ENCODE measurements at places on chromosomes 11 and 22. TPM values are rescaled to one million over a fixed set of nuclear protein-coding genes. Genes with fewer than 3 reads are reported as not detected.
A peak's percentile ranks its signal among the peaks of the same experiment; 100 is the strongest.

DNA sequence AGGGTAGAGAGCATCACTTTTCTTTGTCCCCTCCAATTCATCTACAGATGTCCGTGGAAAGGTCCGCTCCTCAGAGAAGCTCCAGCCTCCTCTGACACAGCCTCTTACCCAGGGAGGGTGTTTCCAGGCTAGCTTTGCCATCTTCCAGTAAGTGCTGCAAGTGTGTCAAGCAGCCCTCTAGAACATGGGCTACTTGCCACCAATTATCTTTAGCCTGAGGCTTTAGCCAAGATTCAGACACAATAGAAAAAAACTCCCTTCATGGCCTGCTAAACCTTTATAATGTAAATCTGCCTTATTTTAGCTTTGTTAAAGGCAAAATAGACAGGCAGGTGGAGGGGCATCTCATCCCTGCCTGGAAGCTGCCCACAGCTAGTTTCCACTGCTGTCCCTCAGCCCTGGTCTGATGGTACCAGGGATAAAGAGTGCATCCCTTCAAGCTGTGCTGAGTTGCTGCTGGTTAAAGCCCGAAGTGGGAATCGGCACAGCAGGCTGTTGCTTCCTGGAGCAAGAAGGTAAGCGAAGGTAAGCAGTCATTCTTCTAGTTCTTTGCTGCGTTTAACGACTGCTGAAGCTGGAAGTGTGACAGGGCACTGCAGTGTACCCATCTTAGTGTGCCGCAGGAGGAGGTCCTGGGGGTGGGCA, 190.1 kb upstream of the E2F8 start:
- H3K27ac ChIP-seq = no peak overlapping the region
- H3K4me3 ChIP-seq = no peak overlapping the region
- no peaks in the 10 kb centered on the region for H3K36me3 ChIP-seq

GRCh38 chr22:41240377-41241132, at the start of gene CHADL:
Gene CHADL (minus strand): TSS chr22:41240931. CDS start chr22:41240881, 50 bp downstream.
- no peak within 1 kb of the TSS for H3K27ac ChIP-seq
- H3K4me1 ChIP-seq = peaks cover 26% of the 10 kb centered on the region
- H3K27me3 ChIP-seq = no peaks in the 10 kb centered on the region
- no peak for DNase-seq

DNA sequence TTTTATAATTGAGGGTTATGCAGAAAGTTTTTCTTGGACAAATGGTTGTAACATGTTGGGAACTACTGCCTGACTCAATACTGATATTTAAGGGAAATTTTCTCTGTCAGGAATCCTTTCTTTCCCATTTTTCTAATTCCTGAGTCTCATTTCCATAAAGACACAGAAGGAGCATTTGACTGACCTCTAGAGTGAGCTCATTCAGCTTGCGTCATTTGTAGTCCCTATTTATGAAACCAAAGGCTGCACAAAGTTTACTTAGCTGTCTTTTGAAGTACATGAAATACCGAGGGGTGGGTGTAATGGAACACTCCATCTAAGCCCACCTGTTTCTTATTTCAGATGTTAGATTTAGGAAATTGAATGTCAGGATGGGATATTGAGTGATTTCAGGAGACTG, 359.5 kb upstream of the C11orf87 start:
- no peaks in the 10 kb centered on the region for H3K4me1 ChIP-seq
- no peak overlapping the region for H3K4me3 ChIP-seq
- no peak overlapping the region for H3K27ac ChIP-seq
- DNase-seq = no peak

GRCh38 chr11:46338988-46339666, 8.1 kb upstream of the DGKZ start:
- no peaks in the 10 kb centered on the region for H3K36me3 ChIP-seq
- H3K27ac ChIP-seq = no peak overlapping the region

DNA sequence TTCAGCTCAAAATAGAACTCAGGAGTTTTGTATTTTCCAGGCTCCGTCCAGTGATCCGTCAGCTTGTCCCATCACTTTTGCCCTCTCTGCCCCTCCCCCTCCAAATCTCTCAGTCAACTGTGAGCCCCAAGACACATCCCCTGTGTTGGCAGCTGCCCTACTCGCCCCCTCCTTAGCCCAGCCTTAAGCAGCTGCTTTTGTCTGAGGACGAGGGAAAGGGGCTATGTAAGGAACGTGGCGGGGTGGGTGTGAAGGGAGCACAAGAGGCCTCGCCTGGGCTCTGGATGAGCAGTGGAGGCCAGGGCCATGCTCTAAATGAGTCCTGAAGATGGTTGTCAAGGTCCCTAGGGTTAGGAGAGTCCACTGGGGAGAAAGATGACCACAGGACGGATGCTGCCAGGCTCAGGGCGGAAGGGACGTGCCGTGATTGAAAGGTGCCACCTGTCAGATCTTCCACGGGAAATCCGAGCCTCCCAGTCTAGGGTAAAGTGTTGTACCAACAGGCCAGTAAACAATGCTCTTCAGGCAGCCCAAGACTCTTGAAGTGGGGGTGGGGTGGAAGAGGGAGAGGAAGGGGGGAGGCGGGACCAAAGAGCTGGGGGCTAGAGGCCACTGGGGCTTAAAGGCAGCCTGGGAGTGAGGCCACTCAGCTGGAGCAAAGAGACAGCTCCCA, at the start of gene SMTNL1:
SMTNL1 (plus strand) TSS at position 649 of the 673 bp plus-strand sequence. CDS start 5,048 bp downstream, outside the sequence.
- no peaks in the 10 kb centered on the region for H3K36me3 ChIP-seq
- H3K4me3 ChIP-seq = no peak within 1 kb of the TSS
- 0 out of 2 replicates have a peak, but pooled peaks cover 4% of the 10 kb centered on the region for H3K27me3 ChIP-seq
- no peak within 1 kb of the TSS for H3K27ac ChIP-seq
- no peaks in the 10 kb centered on the region for H3K4me1 ChIP-seq

EIF4ENIF1 gene
- total RNA-seq = 14.8 TPM

- H3K36me3 ChIP-seq = no peaks in the 10 kb centered on the region
- no peaks in the 10 kb centered on the region for H3K27me3 ChIP-seq
- H3K27ac ChIP-seq = no peak overlapping the region
- no peak for DNase-seq
- H3K4me3 ChIP-seq = no peak overlapping the region
These were observed 9.5 kb upstream of the MS4A4E start for GRCh38 chr11:60252213-60253108.

DNA sequence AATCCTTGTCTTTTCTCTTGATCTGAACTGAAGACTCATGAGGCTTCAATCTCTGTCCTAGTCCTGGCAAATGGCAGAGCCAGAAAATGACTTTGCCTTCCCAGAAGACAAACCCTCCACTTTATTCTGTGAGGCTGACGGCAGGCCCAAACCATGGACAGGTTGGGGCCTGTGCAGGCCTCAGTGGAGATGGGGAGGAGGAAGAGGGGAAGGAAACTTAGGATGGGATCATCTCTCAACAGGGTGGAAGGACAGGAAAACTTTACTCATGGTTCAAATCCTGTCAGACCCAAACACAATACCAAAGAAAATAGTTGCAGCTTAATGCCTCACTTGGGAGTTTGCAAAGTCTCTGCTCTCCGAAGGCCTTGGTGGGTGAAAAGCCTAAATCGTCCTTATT, 9.8 kb downstream of the RPL27A start:
- no peak for DNase-seq
- H3K4me3 ChIP-seq = no peak overlapping the region
- H3K27me3 ChIP-seq = no peaks in the 10 kb centered on the region

DNA sequence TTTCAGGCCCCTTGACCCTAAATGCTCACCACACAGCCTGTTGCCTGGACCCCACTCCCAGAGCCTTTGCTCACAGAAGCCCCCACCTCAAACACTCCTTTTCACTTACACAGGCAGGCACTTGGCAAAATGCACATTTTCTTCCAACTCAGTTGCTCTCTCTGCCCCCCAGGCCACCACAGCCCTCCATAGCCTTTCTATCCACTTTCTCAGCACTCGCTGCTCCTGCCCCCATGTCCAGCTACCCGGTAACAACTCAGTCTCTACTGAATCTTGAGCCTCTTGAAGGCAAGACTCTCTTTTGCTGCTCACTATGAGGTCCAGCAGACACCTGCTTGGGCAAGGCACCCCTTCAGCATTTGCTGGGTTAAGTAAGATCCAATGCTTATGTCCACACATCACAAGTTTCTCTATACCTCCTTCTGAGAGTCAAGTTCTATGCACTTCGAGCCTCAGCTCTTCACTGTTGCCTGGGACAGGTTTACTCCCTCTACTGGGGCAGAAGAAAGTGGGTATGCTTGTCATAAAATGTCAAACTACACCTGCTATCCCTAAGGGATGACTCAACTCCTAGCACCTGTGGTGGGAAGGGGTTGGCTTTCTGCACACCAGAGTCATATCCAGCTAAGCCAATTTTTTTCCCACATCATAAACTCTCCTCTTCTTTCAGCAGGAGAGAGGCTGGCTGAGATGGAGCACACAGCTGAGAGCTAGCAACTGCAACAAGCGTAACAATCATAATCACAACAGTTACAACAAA, 36.9 kb downstream of the MORC2 start:
- H3K27me3 ChIP-seq = no peaks in the 10 kb centered on the region
- H3K36me3 ChIP-seq = peaks cover 95% of the 10 kb centered on the region
- no peak overlapping the region for H3K4me3 ChIP-seq
- no peak overlapping the region for H3K27ac ChIP-seq
- H3K4me1 ChIP-seq = no peaks in the 10 kb centered on the region

GRCh38 chr11:129790106-129790505, 25.5 kb upstream of the TMEM45B start:
- H3K27me3 ChIP-seq = no peaks in the 10 kb centered on the region
- no peak overlapping the region for H3K4me3 ChIP-seq
- no peaks in the 10 kb centered on the region for H3K36me3 ChIP-seq
- no peak overlapping the region for H3K27ac ChIP-seq
- no peaks in the 10 kb centered on the region for H3K4me1 ChIP-seq
- DNase-seq = no peak

GRCh38 chr11:27159335-27159679, 118.7 kb downstream of the BBOX1 start:
- H3K4me3 ChIP-seq = no peak overlapping the region
- H3K36me3 ChIP-seq = no peaks in the 10 kb centered on the region
- H3K4me1 ChIP-seq = peaks cover 3% of the 10 kb centered on the region
- DNase-seq = no peak
- H3K27me3 ChIP-seq = no peaks in the 10 kb centered on the region

DNA sequence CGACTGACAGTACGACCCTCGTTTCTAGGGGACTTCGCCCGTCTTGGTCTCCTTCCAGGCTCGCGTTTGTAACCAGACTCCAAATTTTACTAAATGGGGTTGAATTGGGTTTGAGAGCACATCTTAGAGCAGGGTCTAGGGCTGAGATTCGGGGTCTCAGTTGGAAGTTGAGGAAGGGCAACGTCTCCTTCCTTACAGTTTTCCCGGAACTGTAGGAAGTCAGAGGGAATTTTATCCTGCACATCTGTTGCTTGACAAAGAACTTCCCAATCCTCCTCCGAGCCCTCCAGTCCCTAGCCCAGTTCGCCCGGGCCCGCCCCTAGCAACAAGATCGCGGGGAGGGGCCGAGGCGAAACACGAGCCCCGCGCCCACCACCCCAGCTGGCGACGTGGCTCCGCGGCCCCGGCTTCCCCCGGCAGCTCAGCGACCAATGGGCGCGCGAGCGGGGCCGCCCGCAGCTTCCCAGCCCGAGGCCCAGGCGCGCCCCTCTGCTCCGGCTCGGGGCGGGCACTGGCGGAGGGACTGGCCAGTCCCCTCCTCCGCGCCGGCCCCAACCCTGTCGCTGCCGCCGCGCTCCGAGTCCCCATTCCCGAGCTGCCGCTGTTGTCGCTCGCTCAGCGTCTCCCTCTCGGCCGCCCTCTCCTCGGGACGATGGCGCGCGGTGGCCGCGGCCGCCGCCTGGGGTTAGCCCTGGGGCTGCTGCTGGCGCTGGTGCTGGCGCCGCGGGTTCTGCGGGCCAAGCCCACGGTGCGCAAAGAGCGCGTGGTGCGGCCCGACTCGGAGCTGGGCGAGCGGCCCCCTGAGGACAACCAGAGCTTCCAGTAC, at the start of gene RCN1:
RCN1 (plus strand) TSS at position 530 of the 826 bp plus-strand sequence; CDS start at position 653, 123 bp downstream.
- peak within 1 kb of the TSS; percentile 74 for H3K4me3 ChIP-seq
- H3K27me3 ChIP-seq = no peaks in the 10 kb centered on the region
- peak within 1 kb of the TSS; percentile 81 for H3K27ac ChIP-seq
- DNase-seq = peak; percentile 80

DNA sequence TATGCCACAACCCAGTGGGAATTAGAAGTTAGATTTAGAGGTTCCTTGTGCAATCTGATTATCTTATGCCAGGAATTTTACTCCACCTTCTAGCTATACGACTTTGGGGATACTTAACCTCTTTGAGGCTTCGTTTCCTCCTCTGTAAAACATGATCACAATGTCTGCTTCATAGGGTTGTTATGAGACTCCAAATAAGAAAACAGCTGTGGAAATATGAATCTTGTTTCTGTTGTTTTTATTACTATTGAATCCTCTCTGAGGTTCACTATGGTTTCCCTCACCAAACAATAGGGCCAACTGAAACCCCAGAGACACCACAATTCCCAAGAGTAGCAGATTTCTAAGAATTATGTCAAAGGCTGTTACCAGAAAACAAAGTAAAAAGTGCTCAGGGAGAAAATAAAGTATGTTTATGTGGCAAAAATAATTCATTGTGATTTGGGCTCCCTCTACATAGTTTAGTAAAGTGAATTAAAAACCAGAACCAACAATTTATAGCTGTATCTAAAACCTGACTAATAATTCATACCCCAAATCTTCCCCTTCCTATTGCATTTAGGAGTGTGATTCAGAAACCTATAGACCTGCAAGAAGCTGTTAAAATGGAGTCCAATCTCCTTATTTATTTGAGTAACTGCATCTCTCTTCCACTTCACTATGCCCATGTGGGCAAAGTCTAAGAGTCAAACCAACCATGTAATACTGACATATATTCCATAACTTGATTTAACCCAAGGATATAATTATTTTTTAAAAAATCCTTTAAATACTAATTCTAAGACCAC, 38.4 kb downstream of the AMBRA1 start:
- DNase-seq = no peak
- peak overlapping the region; percentile 3 for H3K27ac ChIP-seq
- H3K4me1 ChIP-seq = peaks cover 42% of the 10 kb centered on the region
- H3K4me3 ChIP-seq = no peak overlapping the region
- no peaks in the 10 kb centered on the region for H3K27me3 ChIP-seq
- no peaks in the 10 kb centered on the region for H3K36me3 ChIP-seq

GRCh38 chr11:7630002-7630401, 43.3 kb downstream of the CYB5R2 start:
- no peaks in the 10 kb centered on the region for H3K36me3 ChIP-seq
- H3K27me3 ChIP-seq = no peaks in the 10 kb centered on the region
- H3K4me3 ChIP-seq = no peak overlapping the region
- no peak for DNase-seq
- H3K27ac ChIP-seq = no peak overlapping the region

LIN7C gene
- 130 TPM for total RNA-seq

MMP3 gene
- total RNA-seq = 0.32 TPM

DNA sequence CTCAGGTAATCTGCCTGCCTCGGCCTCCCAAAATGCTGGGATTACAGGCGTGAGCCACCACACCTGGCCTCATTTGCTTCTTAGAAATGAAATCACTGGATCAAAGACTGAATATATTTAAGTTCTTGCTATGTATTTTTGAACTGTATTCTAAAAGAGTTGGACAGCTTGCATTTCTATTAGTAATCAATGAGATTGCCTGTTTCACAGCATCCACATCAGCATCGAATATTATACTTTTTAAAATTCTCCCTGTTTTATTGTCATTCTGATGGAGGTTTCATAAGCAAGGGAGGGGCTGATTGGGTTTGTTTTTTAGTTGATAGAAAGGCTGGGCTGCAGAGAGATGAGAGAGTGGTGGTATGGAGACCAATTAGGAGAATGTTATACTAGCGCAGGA, 68.7 kb upstream of the CREB3L1 start:
- H3K36me3 ChIP-seq = no peaks in the 10 kb centered on the region
- H3K27me3 ChIP-seq = peaks cover 19% of the 10 kb centered on the region
- H3K4me3 ChIP-seq = no peak overlapping the region
- H3K4me1 ChIP-seq = no peaks in the 10 kb centered on the region

HTR3B gene
- not detected for total RNA-seq

GRCh38 chr22:50483977-50484853, 2.4 kb upstream of the MIOX start:
- no peaks in the 10 kb centered on the region for H3K36me3 ChIP-seq
- DNase-seq = no peak
- H3K4me3 ChIP-seq = no peak overlapping the region

GRCh38 chr11:1783725-1784529, 20.2 kb upstream of the CTSD start:
- H3K27ac ChIP-seq = no peak overlapping the region
- no peak for DNase-seq
- H3K4me3 ChIP-seq = no peak overlapping the region
- peaks cover 24% of the 10 kb centered on the region for H3K4me1 ChIP-seq

Measured in SJSA1 (cell line).